ENCODE measurements at places on chromosomes 7 and 10. TPM values are rescaled to one million over a fixed set of nuclear protein-coding genes. Genes with fewer than 3 reads are reported as not detected.

DNA sequence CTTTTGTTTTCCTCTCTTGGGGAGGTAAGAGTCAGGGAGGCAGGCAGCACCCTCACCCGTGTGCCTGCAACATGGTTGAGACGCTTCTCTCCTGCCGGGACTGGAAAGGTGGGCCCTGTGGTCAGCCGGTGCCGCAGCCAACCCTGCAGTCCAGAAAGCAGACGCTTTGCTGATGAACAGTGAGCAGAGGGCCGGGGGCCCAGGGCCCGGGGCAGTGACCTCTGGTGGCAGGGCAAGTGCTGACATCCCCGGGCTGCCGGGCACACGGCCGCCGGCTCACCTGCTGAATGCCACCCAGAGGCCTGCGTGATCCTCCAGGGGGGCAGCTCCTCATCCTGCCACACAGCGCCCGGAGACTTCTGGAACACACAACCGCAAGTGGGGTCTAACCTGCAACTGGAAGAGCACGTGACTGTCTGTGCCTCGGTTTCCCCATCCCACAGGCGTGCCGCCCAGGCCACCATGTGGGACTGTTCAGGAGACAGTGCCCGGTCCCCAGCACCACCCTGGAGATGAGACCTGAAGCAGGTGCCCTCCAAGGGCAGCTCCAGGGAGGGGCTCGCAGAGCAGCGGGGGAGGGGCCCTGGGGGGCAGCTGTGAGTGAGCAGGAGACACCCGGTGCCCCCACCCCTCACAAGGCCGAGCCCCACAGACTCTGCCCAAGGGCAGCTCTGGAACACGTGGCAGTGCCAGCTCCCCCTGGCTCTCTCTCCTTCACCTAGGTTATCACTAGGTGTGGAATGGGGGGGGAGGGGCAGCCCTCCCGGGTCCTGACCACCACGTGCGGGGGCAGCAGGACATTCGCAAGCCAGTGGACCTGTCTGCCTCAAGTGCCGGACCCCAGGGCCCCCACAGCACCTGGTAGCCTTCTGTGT, 2.2 kb upstream of the ADGRA1 start:
- no peaks in the 10 kb centered on the region for H3K4me1 ChIP-seq
- no peak overlapping the region for H3K4me3 ChIP-seq
- H3K27me3 ChIP-seq, result peaks cover 36% of the 10 kb centered on the region

DNA sequence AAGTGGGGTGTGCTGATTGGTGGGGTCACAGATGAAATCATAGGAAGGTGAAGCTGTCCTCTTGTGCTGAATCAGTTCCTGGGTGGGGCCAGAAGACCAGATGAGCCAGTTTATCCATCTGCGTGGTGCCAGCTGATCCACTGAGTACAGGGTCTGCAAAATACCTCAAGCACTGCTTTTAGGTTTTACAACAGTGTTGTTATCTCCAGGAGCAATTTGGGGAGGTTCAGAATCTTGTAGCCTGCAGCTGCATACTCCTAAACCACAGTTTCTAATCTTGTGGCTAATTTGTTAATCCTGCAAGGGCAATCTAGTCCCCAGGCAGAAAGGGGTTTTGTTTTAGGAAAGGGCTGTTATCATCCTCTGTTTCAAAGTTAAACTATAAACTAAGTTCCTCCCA, 17.0 kb upstream of the IFRD1 start:
- no peaks in the 10 kb centered on the region for H3K4me1 ChIP-seq
- no peaks in the 10 kb centered on the region for H3K27me3 ChIP-seq
- H3K27ac ChIP-seq, result no peak overlapping the region

- H3K4me1 ChIP-seq, result no peaks in the 10 kb centered on the region
- H3K27me3 ChIP-seq, result no peaks in the 10 kb centered on the region
- DNase-seq, result no peak
- H3K27ac ChIP-seq, result no peak overlapping the region
Observed at GRCh38 chr10:5211696-5212536, 15.3 kb downstream of the AKR1C4 start.

The MRLN gene
- total RNA-seq, result not detected

The MPP7 gene
- 8.0 TPM for total RNA-seq

The MSMB gene
- total RNA-seq, result not detected

The MUC3A gene
- 16.3 TPM for total RNA-seq

The CPA4 gene
- not detected for total RNA-seq

DNA sequence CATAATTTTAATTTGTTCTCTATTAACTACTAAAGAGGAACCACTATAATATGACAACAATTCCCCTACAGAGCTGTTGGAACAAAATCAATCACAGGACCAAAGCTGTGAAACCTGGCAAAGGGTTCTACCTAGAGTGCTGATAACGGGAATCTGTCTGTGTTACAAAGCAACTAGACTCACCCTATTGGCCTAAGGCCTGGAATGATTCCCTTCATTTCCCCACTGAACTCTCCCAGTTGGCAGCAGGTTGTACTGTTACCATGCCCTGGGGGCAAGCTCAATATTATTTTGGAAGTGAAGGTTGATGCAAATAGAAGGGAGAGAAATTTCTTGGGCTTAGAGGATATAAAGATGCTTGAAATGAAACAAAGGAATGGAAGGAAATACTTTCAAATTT, 81.8 kb downstream of the SEMA3A start:
- no peaks in the 10 kb centered on the region for H3K27me3 ChIP-seq
- DNase-seq, result no peak
- no peak overlapping the region for H3K4me3 ChIP-seq
- peak overlapping the region; percentile 78 for H3K27ac ChIP-seq
- peaks cover 59% of the 10 kb centered on the region for H3K4me1 ChIP-seq
- no peaks in the 10 kb centered on the region for H3K36me3 ChIP-seq

Measured in GM23338 (cell line).